ENCODE measurements at places on chromosomes 5 and 9.

DNA sequence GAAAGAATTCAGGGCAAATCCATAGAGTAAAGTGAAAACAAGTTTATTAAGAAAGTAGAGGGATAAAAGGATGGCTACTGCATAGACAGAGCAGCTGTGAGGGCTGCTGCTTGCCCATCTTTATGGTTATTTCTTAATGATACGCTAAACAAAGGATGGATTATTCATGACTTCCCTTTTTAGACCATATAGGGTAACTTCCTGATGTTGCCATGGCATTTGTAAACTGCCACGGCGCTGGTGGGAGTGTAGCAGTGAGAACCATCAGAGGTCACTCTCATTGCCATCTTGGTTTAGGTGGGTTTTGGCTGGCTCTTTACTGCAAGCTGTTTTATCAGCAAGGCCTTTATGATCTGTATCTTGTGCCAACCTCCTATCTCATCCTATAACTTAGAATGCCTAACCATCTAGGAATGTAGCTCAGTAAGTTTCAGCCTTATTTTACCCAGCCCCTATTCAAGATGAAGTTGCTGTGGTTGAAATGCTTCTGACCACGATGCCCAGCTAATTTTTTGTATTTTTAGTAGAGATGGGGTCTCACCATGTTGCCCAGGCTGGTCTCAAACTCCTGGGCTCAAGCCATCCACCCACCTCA, 42.1 kb downstream of the RFK start:
- DNase-seq: no peak

GRCh38 chr9:13607481-13608441, 328.3 kb upstream of the MPDZ start:
- DNase-seq: no peak

- DNase-seq: no peak
Measured at GRCh38 chr5:73853091-73853490, 227.1 kb downstream of the ARHGEF28 start.

DNA sequence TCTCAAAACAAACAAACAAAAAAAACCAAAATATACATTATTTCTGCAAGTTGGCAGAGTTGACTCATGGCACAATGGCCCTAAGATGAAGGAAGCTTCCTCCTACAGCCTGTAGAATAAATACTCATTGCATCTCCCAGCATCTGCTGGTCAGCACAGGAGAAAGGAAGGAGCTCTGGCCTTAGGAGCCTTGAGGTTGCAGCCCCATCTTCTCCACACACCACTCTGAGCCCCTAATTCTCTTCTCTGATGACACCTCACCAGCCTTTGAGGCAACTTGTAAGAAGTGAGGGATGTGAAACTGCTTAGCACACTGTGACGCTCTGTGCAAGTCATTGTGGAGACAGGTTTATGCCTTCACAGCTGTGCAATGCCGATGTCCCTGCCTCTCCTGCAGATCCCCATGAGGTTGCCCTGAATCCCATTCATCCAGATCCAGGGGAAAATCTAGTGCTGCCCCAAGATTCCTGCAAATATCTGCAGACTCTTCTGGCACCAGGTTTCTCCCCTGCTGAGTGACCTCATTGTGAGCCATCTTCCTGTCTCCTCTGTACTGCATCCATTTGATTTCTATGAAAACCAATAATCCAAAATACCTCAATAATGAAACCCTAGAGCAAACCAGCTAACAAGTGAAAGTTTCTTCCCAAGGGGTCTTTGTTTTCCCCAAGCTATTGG, 65.3 kb upstream of the TGFBR1 start:
- DNase-seq: no peak

DNA sequence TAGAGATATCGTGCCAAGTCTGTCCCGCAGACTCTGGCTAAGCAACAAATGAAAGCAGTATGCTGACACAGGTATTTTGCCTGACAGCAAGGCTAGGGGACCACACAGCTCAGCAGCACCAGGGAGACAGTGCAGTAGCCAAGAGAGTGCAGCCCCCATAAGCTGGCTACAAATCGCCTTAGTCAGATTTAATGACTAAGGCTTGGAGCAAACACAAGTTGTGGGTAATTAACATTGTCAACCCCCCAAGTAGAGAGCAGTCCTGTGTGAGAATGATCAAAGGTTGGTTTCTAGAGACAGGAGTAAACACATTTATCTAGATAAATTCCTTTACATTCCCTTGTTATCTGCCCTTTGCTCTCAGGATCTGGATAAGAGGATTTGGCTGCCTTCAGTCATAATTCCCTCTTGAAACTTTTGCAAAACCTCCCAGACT, 1434.5 kb upstream of the CDH6 start:
- DNase-seq: no peak

- DNase-seq: no peak
Measured at GRCh38 chr9:96163712-96164111, 138.3 kb downstream of the HSD17B3 start.

- no peak for DNase-seq
Measured at GRCh38 chr9:7756088-7756487, 43.5 kb downstream of the DMAC1 start.

- DNase-seq: no peak
Measured at GRCh38 chr5:88322785-88323184, 54.1 kb upstream of the TMEM161B start.

GRCh38 chr5:132267931-132268768, 10.7 kb downstream of the PDLIM4 start:
- DNase-seq: no peak

GRCh38 chr5:159567461-159567860, 237.2 kb upstream of the IL12B start:
- no peak for DNase-seq

DNA sequence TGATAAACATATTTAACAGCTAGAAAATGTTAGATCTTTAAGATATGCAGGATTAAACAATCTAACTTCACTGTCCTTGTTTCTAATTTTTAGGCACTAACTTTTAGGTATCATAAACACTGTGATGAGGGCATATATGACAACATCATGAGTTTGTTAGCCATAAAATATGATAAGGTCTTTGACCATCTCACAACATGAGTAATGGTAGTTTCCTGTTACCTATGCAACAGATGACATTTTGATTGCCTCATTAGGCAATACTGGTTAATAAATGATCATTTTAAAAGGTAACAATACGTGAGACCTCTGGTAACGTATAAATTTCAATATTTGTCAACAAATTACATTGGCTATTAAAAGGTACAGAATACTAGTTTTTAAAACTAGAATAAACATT, 613.5 kb downstream of the PDE4D start:
- DNase-seq: no peak

DNA sequence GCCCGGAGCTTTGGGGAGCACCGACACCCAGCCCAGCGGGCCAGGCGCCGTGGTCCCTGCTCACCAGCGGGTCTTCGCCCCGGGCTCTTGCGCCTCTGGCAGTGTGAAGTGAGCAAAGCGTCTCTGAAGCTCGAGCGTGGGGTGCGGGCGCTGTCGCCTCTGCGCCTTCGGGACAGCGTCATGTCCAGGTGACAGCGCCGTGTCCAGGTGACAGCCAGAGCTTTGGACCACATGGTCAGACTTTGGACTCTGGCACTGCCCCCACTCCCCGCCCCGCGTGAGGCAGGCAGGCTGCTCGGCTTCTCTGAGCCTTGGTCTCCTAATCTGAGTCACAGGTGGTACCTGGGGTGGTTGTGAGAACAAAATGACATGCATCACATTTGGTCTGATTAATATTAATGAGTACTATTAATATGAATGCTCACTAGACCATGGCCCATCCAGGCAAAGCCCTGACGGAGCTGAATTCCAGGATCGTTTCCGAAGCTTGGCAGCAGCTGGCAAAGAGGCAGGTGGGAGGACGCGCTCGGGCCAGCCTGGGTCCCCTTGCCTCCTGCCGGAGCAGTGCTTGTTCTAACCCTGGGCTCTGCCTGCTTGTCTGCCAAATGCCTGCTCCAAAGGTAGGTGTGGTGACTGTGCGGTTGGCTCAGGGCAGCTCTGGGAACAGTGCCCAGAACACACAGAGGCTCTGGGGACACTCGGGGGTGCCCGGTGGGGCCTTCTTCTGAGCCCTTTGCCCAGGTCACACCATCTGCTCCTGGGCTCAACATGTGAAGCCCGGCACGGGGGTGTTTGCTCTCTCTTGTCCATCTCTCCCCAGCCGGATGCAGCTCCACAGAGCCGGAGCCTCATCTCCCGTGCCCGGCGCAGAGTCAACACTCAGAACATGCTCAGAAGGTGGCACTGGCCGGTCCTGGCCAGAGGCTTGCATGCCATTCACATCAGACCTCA, 157.1 kb downstream of the OLFM1 start:
- DNase-seq: no peak

- DNase-seq: no peak
Measured at GRCh38 chr9:133528876-133529241, 4.1 kb upstream of the MYMK start.

Data from effector CD8-positive, alpha-beta T cell (primary cell).